ENCODE measurements at places on chromosomes 5 and 9.

DNA sequence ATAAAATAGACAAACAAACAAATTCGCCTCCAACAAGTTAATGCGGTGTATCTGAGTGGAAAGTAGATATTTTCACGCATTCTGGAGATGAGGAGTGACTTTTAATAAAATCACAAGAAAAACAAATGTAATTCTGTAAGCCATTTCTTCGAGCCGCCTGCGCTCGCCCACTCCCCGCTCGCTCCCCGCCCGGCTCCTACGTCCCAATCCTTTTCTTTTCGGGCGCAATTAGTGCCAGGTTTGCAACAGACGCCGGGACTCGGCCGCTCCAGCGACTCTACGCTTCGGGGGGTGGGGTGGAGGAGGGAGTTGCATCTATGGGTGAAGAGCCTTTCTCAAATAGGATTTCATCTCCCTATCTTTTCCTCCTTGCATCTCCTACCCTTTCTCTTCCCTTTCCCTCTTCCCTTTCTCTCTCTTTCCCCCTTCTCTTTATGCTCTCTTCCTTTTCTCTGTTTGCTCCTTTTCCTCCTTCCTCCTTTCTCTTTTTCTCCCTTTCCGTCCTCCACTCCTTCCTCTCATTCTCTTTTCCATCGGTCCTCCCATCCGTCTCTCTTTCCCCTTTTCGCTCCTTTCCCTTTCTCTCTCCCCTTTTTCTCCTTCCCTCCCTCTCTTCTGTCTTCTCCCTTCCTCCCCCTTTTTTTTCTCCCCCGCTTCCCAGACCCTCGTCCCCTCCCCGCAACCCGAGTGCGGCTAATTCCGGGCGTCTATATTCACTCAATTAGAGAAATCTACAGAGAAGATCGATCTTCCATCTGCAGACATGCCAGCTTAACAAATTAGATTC, 6.1 kb upstream of the OTP start:
- peak overlapping the region; percentile 29 for H3K4me3 ChIP-seq
- DNase-seq = no peak
- H3K27me3 ChIP-seq = peaks cover 96% of the 10 kb centered on the region
- no peaks in the 10 kb centered on the region for H3K36me3 ChIP-seq
- no peak overlapping the region for H3K27ac ChIP-seq
- H3K4me1 ChIP-seq = peaks cover 33% of the 10 kb centered on the region

- no peak overlapping the region for H3K4me3 ChIP-seq
- no peaks in the 10 kb centered on the region for H3K4me1 ChIP-seq
- no peak for DNase-seq
Measured at GRCh38 chr5:93995126-93995621, 253.8 kb upstream of the POU5F2 start.

GRCh38 chr5:50749181-50749580, 82.7 kb downstream of the PARP8 start:
- no peaks in the 10 kb centered on the region for H3K27me3 ChIP-seq
- no peaks in the 10 kb centered on the region for H3K36me3 ChIP-seq
- no peak for DNase-seq
- peaks cover 15% of the 10 kb centered on the region for H3K4me1 ChIP-seq
- no peak overlapping the region for H3K4me3 ChIP-seq

DNA sequence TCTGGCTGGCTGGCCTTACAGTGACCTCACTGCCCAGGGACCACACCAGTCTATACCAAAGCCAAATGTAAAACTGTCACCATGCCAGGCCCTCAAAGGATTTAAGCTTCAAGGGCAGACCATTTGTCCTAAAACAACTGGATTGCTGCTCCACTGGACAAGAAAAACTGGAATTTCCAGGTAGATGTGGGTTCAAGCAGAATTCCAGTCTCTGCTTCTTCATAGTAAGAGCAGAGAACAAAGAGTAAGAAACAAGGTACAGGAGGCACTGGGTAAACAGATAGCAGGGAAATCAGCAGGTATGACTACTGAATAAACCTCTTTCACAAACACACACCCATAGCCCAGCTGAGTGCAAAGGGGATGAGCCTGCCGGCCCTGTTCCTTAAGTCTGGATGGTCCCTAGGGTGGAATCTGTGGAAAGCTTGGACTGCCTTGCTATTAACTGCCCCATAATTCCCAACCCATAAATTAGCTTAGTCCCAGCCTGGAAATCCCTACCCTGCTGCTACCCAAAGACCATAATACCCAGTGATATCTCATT, 5.5 kb downstream of the B4GALT1 start:
- H3K4me3 ChIP-seq = peak overlapping the region; percentile 87
- no peaks in the 10 kb centered on the region for H3K36me3 ChIP-seq
- H3K27ac ChIP-seq = peak overlapping the region; percentile 97
- no peaks in the 10 kb centered on the region for H3K27me3 ChIP-seq
- H3K4me1 ChIP-seq = peaks cover 93% of the 10 kb centered on the region

DNA sequence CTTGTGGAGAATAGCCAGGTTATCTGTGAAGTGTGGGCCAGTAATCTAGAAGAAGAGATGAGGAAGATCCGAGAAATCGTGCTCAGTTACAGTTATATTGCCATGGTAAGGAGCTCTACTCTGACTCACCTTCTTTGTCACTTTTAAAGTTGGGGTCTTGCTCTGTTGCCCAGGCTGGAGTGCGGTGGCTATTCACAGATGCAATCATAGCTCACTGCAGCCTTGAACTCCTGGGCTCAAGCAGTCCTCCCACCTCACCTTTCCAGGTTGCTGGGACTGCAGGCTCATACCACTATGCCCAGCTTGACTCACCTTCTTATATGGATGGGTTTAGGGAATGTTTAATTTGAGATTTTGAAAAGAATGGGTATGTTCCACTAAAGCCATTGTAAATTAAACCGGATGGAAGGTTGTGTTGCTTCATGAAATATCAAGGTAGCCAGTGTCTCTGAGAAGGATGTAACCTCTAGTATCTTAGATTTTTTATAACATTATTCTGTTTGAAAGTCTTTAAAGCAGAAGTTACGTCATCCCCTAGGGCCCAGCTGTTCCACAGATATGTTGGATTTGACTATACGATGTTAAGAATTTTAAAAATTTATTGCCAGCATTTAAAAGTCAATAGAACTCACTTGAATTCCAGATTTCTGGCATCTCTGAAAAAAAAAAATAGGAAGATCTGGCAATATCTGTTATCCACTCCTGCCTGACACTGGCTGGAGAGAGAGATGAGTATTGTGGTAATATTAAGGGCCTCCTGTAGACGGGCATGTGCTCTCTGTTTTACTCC, 5.1 kb downstream of the CNOT8 start:
- peaks cover 39% of the 10 kb centered on the region for H3K36me3 ChIP-seq
- H3K27me3 ChIP-seq = no peaks in the 10 kb centered on the region
- no peak overlapping the region for H3K4me3 ChIP-seq

DNA sequence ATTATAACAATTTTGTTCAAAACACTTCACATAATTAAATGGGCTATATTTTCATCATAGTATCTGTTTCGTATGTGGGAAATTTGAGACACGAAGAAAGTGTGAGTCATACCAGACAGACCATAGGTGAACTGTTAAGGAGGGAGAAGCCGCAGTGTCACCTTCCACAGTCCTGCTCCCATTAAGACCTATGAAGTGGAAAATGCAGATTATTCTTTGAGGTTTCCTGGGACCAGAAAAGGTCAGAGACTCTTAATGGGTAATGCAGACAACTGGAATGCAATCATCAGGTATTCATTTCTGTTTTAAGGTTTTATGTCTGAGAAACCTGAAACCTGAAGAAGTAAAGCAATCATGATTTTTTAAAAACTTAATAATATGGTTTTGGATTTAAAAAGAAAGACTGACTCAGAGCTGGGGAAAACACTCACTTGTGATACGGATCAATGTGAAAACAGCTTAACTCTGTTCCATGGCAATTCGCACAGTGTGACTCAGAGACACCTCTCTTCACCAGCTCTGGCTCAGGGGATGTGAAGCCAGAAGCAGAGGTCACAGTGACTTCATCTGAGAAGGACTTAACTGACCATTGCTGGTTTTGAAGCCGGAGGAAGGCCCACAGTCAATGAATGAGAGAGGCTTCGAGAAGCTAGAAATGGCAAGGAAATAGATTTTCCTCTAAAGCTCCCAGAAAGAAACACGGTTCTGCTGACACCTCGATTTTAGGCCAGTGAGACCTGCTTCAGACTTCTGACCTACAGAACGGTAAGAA, 17.2 kb upstream of the GCNT1 start:
- no peaks in the 10 kb centered on the region for H3K4me1 ChIP-seq
- DNase-seq = no peak
- H3K4me3 ChIP-seq = no peak overlapping the region
- no peak overlapping the region for H3K27ac ChIP-seq
- H3K36me3 ChIP-seq = no peaks in the 10 kb centered on the region

DNA sequence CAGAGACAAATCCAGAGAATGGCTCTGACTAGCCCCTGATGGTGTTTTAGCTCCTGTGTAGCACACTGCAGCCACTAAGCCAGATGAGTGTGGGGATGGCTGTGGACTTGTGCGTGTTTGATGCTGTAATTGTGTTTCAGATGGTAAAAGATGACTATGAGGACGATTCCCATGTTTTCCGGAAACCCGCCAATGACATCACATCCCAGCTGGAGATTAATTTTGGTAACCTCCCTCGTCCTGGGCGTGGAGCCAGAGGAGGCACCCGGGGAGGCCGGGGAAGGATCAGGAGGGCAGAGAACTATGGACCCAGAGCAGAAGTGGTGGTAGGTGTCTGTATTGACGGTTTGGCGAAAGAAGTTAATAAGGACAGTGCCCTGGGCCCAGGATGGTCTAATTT, 38.0 kb downstream of the HABP4 start:
- H3K36me3 ChIP-seq = peaks cover 52% of the 10 kb centered on the region
- no peak for DNase-seq
- no peak overlapping the region for H3K27ac ChIP-seq
- H3K4me1 ChIP-seq = peaks cover 20% of the 10 kb centered on the region
- no peaks in the 10 kb centered on the region for H3K27me3 ChIP-seq
- H3K4me3 ChIP-seq = no peak overlapping the region

DNA sequence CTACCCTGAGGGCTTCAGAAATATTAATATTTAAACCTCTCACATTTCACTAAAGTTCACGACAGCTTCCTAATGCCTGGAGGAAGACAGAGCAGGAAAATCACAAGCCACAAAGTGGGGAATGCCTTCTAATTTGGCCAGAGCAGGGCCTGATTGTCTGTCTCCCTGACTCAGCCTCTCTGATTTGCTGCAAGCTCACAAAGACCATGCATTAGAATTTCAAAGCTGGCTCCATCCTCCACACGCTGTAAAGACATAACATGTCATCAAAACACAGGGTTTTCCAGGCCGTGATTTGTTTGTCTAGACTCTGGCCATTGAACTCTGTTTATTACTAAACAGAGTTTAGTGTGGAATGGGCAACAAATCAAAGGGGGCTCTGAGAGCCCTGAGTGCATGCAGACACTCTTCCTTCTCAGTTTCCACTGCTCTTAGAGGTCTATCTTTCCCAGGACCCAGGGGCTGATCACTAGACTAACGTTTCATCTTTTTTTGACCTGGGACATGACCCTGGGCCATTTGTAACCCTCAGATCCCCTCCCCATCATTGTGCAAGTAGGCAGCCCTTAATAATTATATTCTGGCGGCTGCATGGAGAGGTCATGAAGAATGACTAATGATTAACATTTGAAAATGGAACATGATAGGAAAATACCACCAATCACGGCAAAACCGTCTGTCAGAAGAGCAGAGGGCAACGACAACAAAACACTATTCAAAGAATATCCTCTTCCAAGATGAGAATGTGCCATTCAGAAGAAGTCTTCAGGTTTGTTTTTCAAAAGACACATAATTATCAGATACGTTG, 140.2 kb downstream of the ENC1 start:
- H3K36me3 ChIP-seq = no peaks in the 10 kb centered on the region
- H3K27me3 ChIP-seq = no peaks in the 10 kb centered on the region
- H3K4me1 ChIP-seq = no peaks in the 10 kb centered on the region
- H3K4me3 ChIP-seq = no peak overlapping the region
- H3K27ac ChIP-seq = no peak overlapping the region
- DNase-seq = no peak

GRCh38 chr5:43190755-43191603, 1.0 kb upstream of the NIM1K start:
- peak overlapping the region; percentile 66 for H3K4me3 ChIP-seq
- H3K27ac ChIP-seq = no peak overlapping the region
- H3K27me3 ChIP-seq = peaks cover 8% of the 10 kb centered on the region
- no peak for DNase-seq

GRCh38 chr5:159681661-159682060, 234.6 kb upstream of the ADRA1B start:
- no peak for DNase-seq
- no peak overlapping the region for H3K27ac ChIP-seq
- no peaks in the 10 kb centered on the region for H3K36me3 ChIP-seq
- H3K4me3 ChIP-seq = no peak overlapping the region
- no peaks in the 10 kb centered on the region for H3K27me3 ChIP-seq

GRCh38 chr5:78750281-78750680, 101.7 kb upstream of the LHFPL2 start:
- H3K4me3 ChIP-seq = no peak overlapping the region
- H3K27ac ChIP-seq = no peak overlapping the region
- DNase-seq = no peak
- no peaks in the 10 kb centered on the region for H3K36me3 ChIP-seq

- H3K4me3 ChIP-seq = no peak overlapping the region
- no peaks in the 10 kb centered on the region for H3K4me1 ChIP-seq
- DNase-seq = no peak
- no peaks in the 10 kb centered on the region for H3K36me3 ChIP-seq
- H3K27me3 ChIP-seq = no peaks in the 10 kb centered on the region
Measured at GRCh38 chr5:32559921-32560320, 25.4 kb upstream of the SUB1 start.

DNA sequence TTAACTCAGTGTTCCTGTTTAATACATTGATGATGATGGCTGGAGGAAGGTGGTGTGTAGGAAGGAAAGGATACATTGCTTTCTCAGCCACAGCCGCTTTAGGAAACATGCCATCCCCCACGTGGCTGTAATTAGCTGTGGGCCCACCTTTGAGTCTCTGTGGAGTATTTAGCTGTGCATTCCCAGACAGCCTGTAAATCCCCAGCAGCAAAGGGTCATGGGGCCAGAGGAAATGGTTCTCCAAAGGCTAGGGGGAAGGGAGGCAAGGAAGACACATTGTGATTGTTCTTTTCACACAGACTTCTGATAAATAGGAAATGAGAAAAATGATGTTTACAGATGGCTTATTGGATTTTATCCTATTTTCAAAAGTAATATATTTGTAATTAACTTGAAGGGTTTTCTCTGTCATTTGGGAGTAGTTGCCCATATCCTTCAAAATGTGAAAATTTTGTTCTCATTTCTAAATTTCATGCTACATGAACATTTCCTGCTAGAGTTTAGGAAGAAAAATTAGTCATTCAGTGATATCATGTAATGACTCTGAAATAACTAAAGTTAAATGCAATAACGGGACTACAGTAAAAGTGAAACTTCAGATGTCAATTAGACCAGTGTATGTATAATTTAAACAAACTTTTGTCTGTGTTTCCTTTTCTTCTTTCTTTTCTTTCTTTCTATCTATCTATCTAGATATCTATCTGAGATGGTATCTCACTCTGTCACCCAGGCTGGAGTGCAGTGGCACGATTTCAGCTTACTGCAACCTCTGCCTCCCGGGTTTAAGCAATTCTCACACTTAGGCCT, 24.3 kb upstream of the F2R start:
- peaks cover 8% of the 10 kb centered on the region for H3K4me1 ChIP-seq
- H3K27me3 ChIP-seq = no peaks in the 10 kb centered on the region
- H3K36me3 ChIP-seq = no peaks in the 10 kb centered on the region
- H3K27ac ChIP-seq = peak overlapping the region; percentile 55
- no peak for DNase-seq

Measured in suprapubic skin (tissue), 4 donors.